ENCODE measurements at places on chromosomes 3 and 15.
A peak's percentile ranks its signal among the peaks of the same experiment; 100 is the strongest.

- no peak for DNase-seq
These were observed 1062.2 kb upstream of the EPHA6 start for GRCh38 chr3:95752199-95752598.

DNA sequence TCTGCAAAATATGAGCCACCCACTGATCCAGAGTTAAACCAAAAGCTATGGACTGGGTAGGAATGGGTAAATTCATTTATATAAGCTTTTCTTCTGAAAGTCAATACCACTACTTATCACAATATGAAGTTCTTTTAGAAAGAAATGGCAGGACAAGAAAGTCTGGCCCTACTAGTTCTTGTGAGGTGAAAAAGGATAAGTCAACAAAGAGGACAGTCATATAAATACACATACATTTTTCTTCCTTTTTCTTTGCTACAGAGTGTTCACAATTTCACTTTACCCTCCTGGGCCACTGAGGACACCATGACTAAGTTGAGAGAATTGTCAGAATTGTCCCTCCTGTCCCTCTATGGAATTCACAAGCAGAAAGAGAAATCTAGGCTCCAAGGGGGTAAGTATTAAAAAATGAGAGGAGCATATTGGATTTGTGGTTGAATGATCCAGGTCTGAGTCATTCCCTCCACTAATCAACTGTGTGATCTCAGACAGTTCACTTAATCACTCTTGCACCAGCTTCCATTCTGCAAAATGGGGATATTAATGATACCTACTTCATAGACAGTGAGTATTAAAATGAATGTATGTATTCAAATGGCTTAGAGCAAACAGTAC, 27.6 kb downstream of the ACP3 start:
- no peak for DNase-seq

DNA sequence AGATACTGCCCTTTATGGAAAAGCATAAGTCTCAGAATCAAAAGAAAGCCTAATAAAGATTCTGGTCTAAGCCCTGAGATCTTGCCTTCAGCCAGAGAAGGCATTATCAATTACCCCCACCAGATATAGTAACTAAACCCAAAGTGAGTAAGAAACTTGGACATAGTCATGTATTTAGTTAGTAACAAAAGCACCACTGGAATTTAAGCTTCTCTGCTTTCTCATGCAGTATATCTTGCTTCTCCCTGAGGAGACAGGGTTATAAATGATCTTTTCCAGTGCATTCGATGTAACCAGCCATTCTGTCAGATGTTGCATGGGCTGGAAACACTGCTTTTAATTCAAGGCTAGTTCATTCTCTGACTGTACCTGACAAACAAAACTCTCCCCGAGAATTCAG, 946.7 kb downstream of the NAALADL2 start:
- no peak for DNase-seq

- DNase-seq, result no peak
These were observed 430.5 kb downstream of the OTOL1 start for GRCh38 chr3:161927131-161927530.

- no peak for DNase-seq
These were observed 34.2 kb upstream of the CSPG5 start for GRCh38 chr3:47612879-47613278.

DNA sequence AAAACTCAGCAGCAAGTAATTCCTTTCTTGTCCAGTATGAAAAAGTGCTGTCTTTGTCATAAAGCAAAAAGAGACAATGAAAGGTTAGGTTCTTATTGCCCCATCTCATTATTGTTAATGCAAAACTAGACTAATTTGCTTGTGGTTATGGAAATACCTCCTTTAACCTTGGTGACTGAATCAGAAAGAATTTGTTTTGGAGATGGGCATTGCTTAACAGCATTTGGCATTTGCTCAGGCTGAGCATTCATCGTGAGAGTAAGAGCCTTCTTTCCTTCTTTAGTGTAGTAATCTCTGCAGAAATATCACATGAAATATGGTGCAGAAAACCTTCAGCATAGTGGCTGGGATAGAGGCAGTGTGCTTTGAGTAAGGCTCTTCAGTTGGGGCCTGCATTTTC, 103.1 kb downstream of the CNTN6 start:
- no peak for DNase-seq

DNA sequence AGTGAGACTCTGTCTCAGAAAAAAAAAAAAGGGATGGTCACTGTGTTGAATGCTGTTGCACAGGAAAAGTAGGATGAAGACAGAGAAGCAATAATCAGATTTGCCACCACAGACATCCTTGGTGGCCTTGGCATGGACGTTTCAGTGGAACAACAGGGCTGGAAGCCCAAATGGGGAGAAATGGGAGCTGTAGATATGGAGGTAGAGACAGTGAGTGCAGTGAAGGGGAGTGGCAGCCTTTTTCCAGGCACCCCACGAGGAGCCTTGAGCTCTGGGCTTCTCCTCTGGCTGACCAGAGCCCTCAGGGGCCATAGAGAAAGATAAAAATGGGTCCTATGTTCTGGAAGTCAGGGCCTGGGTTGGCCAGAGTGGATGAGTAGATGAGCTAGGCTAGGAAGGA, 12.3 kb upstream of the DOCK3 start:
- DNase-seq, result no peak

GRCh38 chr3:117893638-117894037, 1141.0 kb downstream of the IGSF11 start:
- DNase-seq, result no peak

GRCh38 chr15:78407608-78408354, 30.2 kb upstream of the IREB2 start:
- DNase-seq, result no peak

- no peak for DNase-seq
These were observed 90.8 kb downstream of the NEO1 start for GRCh38 chr15:73142802-73143762.

- DNase-seq, result no peak
These were observed 46.9 kb downstream of the FAM43A start for GRCh38 chr3:194732617-194733016.

- DNase-seq, result peak; percentile 81
These were observed 1.5 kb upstream of the SMAD3 start for GRCh38 chr15:67063689-67064606.

DNA sequence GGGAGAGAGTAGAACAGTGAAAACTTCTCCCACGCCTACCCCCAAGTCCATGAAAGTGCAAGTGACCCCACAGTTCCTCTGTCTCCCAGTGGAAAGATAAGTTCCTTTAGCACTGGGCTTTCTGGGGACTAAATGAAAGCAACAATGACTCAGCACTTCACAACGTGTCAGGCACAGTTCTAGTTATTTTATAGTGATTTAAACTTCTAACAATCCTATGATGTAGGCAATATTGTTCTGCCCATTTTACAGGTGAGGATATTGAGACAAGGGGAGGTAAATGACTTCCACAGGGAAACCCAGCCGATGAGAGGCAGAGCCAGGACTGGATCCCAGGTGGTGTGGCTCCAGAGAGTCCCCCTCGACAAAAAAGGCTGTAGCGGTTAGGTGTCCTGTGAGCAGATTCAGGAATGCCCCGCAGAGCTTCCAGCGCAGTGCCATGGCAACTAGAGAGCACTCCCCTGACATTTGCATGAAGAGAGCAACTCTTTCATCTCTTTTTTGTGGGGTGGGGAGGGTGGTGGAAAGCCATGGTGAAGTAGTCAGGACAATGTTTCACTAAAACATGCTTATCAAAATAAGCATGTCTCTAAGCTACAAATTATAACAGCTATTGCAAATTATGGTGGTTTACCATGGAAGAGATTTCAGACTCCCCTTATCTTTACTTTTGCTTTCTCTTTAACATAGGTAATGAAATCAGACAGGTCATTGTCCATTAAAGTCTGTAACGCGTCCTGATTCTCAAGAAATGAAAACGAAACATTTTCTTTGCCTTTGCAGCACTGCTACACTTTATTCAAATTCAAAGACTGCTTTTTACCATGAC, 62.1 kb downstream of the NR2F2 start:
- DNase-seq, result no peak

DNA sequence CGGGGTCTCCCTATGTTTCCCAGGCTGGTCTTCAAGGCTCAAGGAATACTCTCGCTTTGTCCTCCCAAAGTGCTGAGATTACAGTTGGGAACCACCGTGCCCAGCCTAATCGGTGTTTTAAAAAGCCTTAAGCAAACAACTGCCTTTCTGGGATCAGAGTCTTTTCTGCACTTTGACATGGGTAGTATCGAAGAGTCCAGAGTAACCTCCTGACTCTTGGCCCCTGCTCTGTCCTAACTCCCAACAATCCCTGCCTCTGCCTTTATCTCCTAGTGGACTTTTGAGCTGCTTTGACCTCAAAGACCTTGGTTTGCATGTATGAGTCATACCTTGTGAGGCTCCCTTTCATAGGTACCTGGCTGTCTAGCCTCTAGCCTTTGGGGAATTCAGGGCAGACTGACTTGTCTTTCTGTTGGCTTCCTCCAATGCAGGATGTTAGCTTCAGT, 21.0 kb upstream of the HACD2 start:
- no peak for DNase-seq

GRCh38 chr15:77181305-77182074, 110.6 kb upstream of the TSPAN3 start:
- DNase-seq, result peak; percentile 59

- DNase-seq, result no peak
These were observed 76.6 kb downstream of the SLC25A26 start for GRCh38 chr3:66297260-66297873.

DNA sequence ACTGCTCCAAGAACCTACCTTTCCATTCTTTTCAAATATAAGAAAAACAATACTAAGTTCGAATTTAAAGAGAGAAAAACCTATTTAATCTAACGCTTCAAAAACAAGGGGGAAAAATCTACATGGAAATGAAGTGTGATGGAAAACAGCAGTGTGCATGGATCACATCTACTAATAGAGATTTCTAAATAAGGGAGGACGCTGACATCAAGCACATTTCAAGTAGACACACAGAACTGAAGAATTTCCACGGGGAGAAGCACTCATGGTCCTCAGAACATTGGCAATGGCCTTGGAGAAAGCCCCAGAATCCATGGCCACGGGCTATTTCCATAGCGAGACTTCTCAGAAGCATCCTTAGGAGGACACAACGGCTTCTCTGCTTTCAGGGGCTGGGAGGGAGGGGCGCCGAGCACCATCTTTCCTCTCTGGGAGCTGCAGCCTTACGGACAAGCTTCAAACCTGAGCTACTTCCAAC, 1.0 kb downstream of the TASOR start:
- no peak for DNase-seq

DNA sequence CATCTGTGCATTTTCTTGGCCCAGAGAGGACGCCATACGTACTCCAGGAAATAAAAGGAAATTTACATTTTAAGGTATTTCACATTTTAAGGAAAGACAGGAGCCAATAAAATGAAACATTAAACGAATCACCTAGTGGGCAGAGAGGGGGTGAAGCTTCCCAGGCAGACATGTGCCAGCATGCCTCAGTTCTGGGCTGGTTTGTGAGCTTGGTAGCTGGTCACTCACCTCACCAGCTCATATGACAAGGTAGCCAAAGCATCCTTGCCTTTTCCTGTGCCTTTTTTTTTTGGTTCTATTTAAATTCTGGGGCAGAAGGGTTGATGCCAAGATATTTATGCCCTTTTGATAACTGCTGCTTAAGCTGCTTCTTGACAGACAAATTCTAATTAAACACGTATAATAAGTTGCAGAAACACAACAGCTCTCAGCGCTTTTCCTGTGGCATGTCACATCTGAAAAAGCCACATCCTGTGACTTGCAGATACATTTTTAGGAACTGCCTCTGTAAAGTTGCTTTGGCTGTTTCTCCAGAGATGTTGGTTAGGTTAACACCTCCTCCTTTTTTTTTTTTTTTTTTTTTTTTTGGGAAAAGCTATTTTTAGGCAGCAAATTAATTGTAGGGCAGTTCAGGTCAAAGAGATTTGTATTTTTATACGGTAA, 218.6 kb downstream of the PDCD6IP start:
- peak; percentile 35 for DNase-seq

- no peak for DNase-seq
These were observed 230.1 kb upstream of the UBE2E1 start for GRCh38 chr3:23575697-23576096.

- no peak for DNase-seq
These were observed 130.1 kb downstream of the IGF1R start for GRCh38 chr15:98778263-98778959.

DNA sequence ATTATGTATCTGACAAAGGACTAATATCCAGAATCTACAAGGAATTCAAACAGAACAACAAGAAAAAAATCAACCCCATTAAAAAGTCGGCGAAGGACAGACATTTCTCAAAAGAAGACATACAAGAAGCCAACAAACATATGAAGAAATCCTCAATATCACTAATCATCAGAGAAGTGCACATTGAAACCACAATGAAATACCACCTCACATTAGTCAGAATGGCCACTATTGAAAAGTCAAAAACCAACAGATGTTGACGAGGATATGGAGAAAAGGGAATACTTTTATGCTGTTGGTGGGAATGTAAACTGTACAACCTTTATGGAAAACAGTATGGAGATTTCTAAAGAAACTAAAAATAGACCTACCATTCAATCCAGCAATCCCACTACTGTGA, 233.1 kb upstream of the PLSCR5 start:
- no peak for DNase-seq

GRCh38 chr15:63918317-63918672, 84.5 kb upstream of the HERC1 start:
- DNase-seq, result no peak

GRCh38 chr15:56261854-56262509, 18.3 kb upstream of the RFX7 start:
- DNase-seq, result no peak

DNA sequence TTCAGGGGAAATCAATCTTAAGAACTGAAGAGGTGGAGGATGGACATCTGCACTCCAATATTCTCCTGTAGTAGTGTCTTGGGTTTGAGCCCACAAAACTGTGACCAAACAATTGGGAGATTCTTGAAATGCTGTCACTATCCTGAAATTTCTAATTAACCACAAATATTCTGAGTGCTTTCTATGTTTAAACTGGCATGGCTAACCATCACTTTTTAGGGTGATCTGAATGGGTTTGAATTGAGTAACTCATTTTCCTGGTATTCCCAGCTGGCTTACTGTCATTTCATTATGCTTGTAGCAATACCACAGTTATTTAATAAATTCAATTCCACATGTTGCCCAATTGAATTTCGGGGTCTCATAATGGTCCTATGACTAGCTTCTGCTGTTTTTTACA, 216.9 kb upstream of the DCBLD2 start:
- no peak for DNase-seq

DNA sequence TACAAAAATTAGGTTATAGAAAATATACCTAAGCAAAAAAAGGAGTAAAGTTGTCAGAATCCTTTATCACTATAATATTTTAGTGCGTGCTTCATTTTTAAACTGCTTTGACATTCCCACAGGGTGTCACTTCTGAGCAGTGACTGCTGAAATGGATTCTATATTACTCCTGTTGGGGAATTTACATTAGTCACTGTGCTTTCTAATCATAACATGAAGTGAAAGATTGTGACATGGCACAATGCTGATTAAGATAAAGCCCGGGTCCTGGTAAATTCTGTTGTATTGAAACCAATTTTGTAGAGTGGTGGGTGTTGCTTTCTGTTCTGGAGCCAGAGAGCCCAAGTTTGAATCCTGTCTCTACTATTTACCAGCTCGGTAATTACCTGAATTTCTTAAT, 36.4 kb upstream of the EHHADH start:
- DNase-seq, result no peak
